Glomerular endothelial cell (primary cell): ENCODE measurements at places on chromosomes 16 and 17.
A peak's percentile ranks its signal among the peaks of the same experiment; 100 is the strongest.

DNA sequence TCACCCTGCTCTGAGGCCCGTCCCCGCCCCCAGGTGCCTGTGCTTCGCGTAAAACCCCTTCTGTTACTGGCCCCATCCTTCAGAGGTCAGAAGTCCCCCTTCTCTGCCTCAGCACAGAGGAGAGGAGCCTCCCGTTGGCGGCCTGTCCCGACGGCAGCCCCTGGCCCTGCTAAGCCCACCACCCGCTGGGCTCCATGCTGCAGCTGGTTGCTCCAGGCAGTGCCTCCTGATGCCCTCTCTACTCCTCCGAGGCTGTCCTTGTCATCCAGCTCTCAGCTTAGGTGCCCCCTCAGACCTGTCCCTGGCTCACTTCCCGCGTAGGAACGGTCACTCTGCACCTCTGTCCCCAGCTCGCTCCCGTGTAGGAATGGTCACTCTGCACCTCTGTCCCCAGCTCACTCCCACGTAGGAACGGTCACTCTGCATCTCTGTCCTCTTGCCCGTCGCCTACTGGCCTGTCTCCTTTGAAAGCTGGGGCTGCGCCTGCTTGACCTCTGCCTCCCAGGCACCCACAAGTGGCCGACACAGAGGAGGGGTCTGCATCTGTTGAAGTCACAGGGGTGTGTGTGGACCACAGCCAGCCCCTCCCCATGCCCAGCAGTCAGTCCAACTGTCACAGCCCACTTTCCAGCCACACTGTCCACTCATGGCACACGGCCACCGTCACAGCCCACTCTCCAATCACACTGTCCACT lies 31.7 kb upstream of the ZC3H18 start:
- no peak for DNase-seq

DNA sequence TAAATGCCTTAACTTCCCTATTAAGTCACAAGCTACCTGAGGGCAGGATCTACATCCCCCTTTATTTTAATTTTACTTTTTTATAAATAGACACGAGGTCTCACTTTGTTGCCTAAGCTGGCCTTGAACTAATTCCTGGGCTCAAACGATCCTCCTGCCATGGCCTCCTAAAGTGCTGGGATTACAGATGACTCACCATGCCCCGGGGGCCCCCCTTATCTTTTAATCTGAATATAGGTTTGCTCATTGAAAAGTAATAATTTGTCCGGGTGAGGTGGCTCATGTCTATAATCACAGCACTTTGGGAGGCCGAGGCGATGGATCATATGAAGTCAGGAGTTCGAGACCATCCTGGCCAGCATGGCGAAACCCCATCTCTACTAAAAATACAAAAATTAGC lies 14.2 kb downstream of the ETV4 start:
- DNase-seq = no peak

DNA sequence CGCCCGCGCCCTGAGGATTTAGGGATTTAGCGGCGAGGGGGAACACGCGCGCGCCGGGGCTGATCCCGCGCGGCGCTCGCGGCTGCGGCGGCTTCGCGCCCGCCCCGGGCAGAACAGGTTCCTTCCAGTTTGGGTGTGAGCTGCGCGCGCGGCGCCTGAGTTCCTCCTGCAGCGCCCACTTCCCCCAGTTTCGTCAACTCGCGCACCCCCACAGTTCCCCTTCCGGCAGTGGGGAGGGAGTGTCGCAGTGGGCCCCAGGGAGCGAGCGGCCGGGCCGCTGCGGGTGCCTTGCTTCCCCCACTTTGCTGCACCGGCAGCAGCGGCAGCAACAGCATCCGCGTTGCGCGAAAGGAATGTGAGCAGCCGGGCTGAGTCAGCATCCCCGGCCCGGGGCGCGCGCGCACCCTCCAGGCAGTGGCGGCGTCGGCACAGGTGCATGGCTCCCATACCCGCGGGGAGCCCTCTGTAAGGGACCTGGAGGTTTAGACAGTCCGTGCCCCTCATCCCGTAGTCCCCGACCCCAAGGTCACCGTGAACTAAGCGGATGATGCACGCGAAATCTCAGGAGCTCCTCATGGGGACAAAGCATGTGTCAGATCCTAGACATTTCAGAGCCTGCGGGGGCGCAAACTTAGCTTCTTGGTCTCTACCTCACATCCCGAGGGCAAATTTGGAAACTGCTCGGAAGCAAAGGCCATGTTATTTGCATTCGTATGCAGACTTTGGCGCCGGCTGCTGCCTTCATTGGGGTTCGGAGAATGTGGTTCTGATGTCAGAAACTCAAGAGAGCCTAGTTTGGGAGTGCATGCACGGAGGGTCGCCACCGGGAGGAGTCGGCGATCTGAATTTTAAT lies 767 bp downstream of the ARSG start:
- no peak for DNase-seq

GRCh38 chr16:10876315-10876714 lies 687 bp upstream of the CIITA start:
- no peak for DNase-seq

DNA sequence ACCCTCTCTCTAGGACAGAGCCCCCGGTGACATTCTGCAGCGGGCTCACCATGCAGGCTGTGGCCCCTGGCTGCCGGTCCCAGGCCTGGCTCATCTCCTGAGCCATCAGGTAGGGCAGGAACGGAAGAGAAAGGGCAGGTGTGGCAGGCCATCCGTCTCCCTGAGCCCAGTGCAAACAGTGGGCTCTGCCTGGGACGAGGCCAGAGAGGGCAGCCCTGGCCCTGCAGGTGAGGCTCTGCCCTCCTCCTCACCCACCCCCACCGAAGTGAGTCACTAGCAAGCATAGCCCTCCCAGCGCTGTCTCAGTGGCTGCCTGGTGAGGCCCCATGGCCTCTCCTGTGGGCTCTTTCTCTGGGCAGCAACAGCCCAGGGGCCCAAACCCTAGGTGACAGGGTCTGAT lies 14.5 kb downstream of the OTOP3 start:
- DNase-seq = no peak

- DNase-seq = no peak
Observed at GRCh38 chr17:42852351-42852750, 1.4 kb downstream of the AOC3 start.

DNA sequence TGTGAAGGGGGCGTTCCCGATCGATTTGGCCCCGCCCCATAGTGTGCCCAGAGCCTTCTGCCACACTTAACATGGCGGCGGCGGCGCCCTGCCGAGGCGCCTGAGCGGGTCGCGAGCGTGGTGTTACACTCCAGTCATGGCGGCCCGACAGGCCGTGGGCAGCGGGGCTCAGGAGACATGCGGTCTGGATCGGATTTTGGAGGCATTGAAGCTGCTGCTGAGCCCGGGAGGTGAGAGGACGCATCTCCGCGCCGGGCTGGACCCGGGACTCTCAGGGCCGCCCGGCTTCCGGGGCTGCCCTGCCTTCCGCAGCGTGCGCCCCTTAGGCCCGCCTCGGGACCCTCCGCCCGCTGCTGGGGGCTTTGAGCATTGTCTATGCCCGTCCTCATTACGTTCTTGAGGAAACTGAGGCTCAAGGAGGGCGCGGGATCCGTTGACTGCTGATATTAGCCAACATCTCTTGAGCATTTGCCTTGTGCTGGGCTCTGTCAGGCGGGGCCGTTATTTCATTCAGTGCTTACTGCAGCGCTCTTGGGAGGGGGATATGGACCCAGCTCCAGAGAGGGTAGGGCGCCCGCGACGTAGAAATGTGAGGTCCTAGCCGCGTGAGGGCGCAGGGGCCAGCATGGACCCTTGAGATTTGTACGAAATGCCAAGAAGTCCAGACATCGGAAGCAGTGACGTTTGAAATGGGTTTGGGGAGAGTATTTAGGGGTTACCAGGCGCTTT lies at the start of gene TANGO6:
TSS of gene TANGO6 (plus strand) at position 50 of the 729 bp plus-strand sequence. CDS start at position 137, 87 bp downstream.
- DNase-seq = peak; percentile 18

DNA sequence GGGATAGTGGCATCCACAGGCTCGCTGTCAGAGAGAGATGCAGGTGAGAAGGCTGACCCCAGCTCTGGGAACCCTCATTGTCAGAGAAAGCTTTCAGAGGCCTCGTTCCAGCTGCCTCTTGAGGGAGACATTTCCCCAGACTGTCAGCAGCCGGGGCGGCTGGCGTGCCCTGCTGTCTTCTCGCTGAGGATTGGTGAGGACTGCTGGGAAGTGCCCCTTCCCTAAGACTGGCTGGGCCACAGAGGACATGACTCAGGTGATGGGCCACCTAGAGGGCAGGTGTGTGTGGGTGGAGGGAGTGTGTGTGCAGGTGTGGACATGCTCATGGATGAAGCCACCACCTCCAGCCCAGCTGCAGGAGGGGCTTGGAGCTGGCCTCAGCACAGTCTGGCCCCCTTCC lies 25.3 kb downstream of the SPACA3 start:
- no peak for DNase-seq

GRCh38 chr16:2719328-2720063 lies 528 bp downstream of the PRSS27 start:
- no peak for DNase-seq

- DNase-seq = no peak
Observed at GRCh38 chr17:66950886-66951604, 13.5 kb upstream of the CACNG4 start.

DNA sequence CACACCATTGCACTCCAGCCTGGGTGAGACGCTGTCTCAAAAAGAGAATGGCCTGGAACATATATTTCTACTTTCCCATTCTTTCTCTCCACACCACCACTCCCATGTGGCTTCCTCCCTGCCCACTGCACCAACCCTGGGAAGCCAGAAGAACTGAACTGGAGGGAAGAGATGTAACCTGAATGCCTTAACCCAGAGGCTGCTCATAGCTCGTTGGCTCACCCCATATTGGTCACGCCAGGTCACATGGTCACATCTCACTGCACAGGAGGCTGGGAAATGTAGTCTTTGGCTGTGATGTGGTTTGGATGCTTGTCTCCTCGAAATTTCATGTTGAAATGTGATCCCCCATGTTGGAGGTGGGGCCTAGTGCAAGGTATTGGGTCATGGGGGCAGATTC lies 5.9 kb upstream of the DNAH17 start:
- no peak for DNase-seq

- no peak for DNase-seq
Observed at GRCh38 chr16:27515874-27516353, 33.8 kb downstream of the GTF3C1 start.

GRCh38 chr17:39599004-39599664 lies 8.6 kb downstream of the NEUROD2 start:
- no peak for DNase-seq

- DNase-seq = no peak
Observed at GRCh38 chr16:88381820-88382451, 823 bp upstream of the ZNF469 start.

DNA sequence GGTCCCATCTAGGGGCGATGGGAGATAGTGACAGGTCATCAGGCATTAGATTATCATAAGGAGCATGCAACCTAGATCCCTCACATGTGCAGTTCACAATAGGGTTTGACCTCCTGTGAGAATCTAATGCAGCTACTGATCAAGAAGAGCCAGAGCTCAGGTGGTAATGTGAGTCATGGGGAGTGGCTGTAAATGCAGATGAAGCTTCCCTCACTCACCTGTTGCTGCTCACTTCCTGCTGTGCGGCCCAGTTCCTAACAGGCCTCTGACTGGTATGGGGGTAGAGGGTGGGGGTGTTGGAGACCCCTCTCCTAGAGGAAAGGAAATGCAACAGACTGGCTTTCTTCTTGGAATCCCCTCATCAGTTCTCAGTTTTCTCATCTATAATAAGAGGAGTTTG lies 131.4 kb downstream of the CA10 start:
- DNase-seq = no peak
